Caco-2 (cell line): ENCODE measurements at places on chromosomes 5 and 9. TPM values are rescaled to one million over a fixed set of nuclear protein-coding genes. Genes with fewer than 3 reads are reported as not detected.

DNA sequence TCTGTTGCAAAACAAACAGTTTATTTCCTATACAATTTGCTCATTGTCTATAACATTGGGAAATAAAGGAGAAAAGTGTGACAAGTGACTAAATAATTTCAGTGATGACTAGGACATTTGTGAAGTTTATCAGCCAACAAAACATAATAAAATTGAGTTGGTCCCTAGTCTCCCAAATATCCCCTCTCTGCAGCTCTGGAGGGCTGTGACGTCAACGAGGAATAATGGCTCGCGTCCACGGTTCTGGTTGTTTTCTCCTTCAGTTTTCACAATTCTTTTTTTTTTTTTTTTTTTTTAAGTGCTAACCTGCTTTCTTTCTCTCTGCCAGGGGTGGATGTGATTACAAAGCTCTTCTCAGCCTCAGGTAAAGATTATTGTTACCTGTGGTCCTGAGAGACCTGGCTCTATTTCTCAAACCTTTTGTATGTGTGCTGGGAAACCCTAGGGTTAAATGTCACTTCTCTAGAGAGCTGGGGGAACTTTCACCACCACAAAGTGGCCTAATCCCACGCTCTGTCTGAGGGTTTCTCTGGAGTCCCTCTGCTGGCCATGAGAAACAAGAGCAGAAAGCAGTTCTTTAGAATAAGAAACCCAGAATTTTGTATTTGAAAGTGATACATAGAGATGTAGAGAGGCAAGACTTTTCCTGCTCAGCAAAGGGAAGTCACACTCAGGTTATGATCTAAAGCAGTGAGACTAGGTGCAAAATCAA is 36.2 kb upstream of the ANKRD55 start:
- H3K4me3 ChIP-seq, result no peak overlapping the region
- peaks cover 25% of the 10 kb centered on the region for H3K4me1 ChIP-seq
- H3K36me3 ChIP-seq, result no peaks in the 10 kb centered on the region
- DNase-seq, result peak; percentile 58

GRCh38 chr5:138339091-138339456 is 1.0 kb downstream of the FAM53C start:
- no peak for DNase-seq
- H3K36me3 ChIP-seq, result peaks cover 4% of the 10 kb centered on the region; the same call in 1 of the 2 replicates
- peak overlapping the region; percentile 100 for H3K27ac ChIP-seq
- H3K27me3 ChIP-seq, result no peaks in the 10 kb centered on the region

DNA sequence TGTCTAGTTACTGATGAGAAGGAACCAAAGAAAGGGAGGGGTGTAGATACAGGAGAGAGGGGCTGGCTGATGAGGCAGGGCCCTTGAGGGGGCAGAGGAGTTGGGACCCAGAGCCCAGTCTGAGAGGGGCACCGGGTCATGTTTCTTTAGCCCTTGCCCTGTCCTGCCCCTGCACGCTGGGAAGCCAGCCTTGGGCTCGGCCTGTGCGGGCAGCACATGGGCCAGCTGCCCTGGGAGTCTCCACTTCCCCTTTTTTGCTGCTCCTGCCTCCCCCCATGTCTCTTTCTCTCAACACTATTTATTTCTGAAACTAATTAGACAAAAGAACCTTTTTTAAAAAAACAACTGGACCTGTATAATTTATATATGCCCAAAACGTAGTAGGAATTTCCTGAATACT is 20.5 kb downstream of the MVB12B start:
- peaks cover 15% of the 10 kb centered on the region for H3K4me1 ChIP-seq
- H3K36me3 ChIP-seq, result no peaks in the 10 kb centered on the region; the same call in none of the 2 replicates
- no peaks in the 10 kb centered on the region for H3K27me3 ChIP-seq
- H3K27ac ChIP-seq, result no peak overlapping the region
- no peak for DNase-seq
- no peak overlapping the region for H3K4me3 ChIP-seq

DNA sequence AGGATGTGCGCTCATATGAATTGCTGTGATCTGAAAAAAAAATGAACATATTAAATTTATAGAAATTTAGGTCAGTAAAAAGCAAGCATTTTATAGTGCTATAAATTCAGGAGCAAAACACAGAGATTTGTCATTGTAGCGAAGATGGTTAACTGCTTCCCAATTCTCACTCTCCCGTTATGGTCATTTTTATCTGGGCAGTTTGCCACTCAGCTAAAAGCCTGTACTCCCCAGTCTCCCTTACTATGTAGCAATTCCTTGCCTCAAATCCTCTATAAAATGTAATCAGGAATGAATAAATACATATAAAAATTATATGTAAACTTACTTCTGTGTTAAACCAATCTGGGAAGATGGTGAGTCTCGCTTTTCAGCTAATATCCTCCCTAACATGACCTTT is 471.5 kb downstream of the HINT1 start:
- no peaks in the 10 kb centered on the region for H3K4me1 ChIP-seq
- no peaks in the 10 kb centered on the region for H3K36me3 ChIP-seq
- H3K27ac ChIP-seq, result no peak overlapping the region
- H3K27me3 ChIP-seq, result no peaks in the 10 kb centered on the region
- DNase-seq, result no peak

- no peaks in the 10 kb centered on the region for H3K4me1 ChIP-seq
- no peak for DNase-seq
- H3K36me3 ChIP-seq, result no peaks in the 10 kb centered on the region
- no peaks in the 10 kb centered on the region for H3K27me3 ChIP-seq
- no peak overlapping the region for H3K27ac ChIP-seq
These were observed 240.5 kb upstream of the DAB2 start for GRCh38 chr5:39665328-39665727.

DNA sequence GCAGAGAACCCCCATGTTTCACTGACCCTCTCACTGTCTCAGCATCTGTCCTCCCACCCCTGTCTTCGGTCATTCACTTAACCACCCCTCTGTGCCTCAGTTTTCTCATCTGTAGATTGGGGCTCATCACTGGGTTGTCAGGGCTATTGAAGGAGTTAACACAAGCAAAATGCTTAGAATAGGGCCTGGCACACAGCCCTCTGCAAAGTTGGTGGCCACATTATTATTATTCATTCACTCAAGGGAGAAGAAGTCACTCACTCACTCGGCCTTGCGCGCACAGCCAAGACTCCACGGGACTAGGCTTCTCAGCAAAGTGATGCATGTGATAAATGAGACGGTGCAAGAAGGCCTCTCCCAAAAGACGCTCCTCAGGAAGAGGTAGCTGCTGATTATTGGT is 8.0 kb downstream of the PDGFRB start:
- peak overlapping the region; percentile 38 for H3K27ac ChIP-seq
- no peaks in the 10 kb centered on the region for H3K36me3 ChIP-seq
- DNase-seq, result no peak
- no peaks in the 10 kb centered on the region for H3K27me3 ChIP-seq

The UBE2D2 gene
- total RNA-seq, result 192 and 193 TPM in 2 replicates

The OSMR gene
- 0.11 TPM in 1 of 2 replicates, not detected in the other for total RNA-seq

The SH3TC2 gene
- total RNA-seq, result 5.3 and 5.8 TPM in 2 replicates

The NRARP gene
- total RNA-seq, result 22.1 and 24.7 TPM in 2 replicates

The GPRIN1 gene
- total RNA-seq, result 3.9 and 5.2 TPM in 2 replicates
